Diencephalon (tissue), 1 donor: ENCODE measurements at places on chromosomes 3 and 15. TPM values are rescaled to one million over a fixed set of nuclear protein-coding genes. Genes with fewer than 3 reads are reported as not detected.

Gene SAMMSON
- 0.23 TPM for total RNA-seq

Gene SPESP1
- 4.8 TPM for total RNA-seq

Gene SPTBN5
- 0.92 TPM for total RNA-seq

Gene NMB
- total RNA-seq = 6.5 TPM

Gene ADIPOQ
- not detected for total RNA-seq

Gene NTRK3
- 65.7 TPM for total RNA-seq

Gene GRM7
- total RNA-seq = 76.1 TPM

Gene SCAPER
- 61.8 TPM for total RNA-seq

Gene CCR3
- not detected for total RNA-seq

Gene ROBO1
- total RNA-seq = 193 TPM

Gene C3orf70
- 54.9 TPM for total RNA-seq

Gene SOX14
- 1.4 TPM for total RNA-seq

Gene SEMA4B
- total RNA-seq = 49.8 TPM

Gene ROPN1B
- 3.2 TPM for total RNA-seq

Gene KPNA4
- 40.1 TPM for total RNA-seq

Gene EPHB1
- total RNA-seq = 24.2 TPM

Gene LRTM1
- total RNA-seq = not detected

Gene PIGZ
- total RNA-seq = 5.1 TPM

Gene EEF1AKMT4
- total RNA-seq = 0.92 TPM

Gene CHRNA5
- total RNA-seq = 7.6 TPM

Gene CHCHD6
- total RNA-seq = 42.2 TPM

Gene BRPF1
- 12.9 TPM for total RNA-seq

Gene FAM81A
- total RNA-seq = 22.6 TPM

Gene TLR9
- total RNA-seq = under 0.01 TPM

Gene APOD
- total RNA-seq = 10.6 TPM

Gene PIF1
- 2.3 TPM for total RNA-seq

Gene DISP2
- total RNA-seq = 18.0 TPM

Gene CCDC50
- 72.0 TPM for total RNA-seq

Gene IL5RA
- 11.1 TPM for total RNA-seq

Gene CD200R1
- total RNA-seq = 0.69 TPM

Gene SNX33
- total RNA-seq = 2.5 TPM

Gene SERPINI2
- total RNA-seq = 3.7 TPM

Gene GPR62
- total RNA-seq = 0.46 TPM

Gene IMPG2
- 6.9 TPM for total RNA-seq

Gene GANC
- 12.9 TPM for total RNA-seq

Gene ATP13A4
- 30.7 TPM for total RNA-seq

Gene P4HTM
- 68.3 TPM for total RNA-seq

Gene LYZL4
- not detected for total RNA-seq

Gene TEX55
- not detected for total RNA-seq

Gene CYP1A2
- total RNA-seq = not detected

Gene SLC28A1
- 0.23 TPM for total RNA-seq

Gene ZNF662
- 16.6 TPM for total RNA-seq

Gene ACKR2
- total RNA-seq = 0.46 TPM
